CD8-positive, alpha-beta memory T cell (primary cell): ENCODE measurements at places on chromosomes 7 and 10.

GRCh38 chr10:112215342-112215774, 31.8 kb upstream of the GPAM start:
- no peak for DNase-seq

- DNase-seq: no peak
Observed at GRCh38 chr7:6107924-6108323, 76.7 kb downstream of the ANKRD61 start.

GRCh38 chr10:44364566-44364965, 20.3 kb downstream of the CXCL12 start:
- DNase-seq: no peak

DNA sequence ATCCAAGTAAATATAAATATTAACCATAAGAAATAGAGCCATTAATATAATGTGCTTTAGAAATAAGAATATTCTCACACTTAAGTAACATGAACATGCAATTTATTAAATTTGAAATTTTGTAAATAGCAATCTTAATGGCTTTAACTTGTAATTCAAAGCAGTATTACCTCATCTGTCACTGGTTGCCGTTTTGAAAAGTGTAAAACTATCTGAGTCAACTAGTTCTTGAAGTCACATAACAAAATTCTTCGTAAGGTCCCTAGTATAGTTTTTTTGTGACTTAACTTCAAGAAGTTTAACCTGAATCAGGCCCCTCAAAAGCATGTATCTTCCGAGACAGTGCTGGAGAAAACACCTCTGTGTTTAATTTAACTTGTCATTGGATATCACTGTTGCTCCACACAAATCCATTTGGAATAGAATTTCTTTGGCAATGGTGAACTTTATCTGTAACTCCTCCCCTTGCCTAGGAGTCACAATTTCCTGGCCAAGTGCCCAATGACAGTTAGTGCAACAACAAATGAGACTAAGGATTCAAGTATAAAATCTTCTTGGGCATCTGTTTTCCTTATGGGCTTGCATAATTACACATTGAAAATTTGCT, 47.1 kb downstream of the NT5C2 start:
- DNase-seq: no peak

DNA sequence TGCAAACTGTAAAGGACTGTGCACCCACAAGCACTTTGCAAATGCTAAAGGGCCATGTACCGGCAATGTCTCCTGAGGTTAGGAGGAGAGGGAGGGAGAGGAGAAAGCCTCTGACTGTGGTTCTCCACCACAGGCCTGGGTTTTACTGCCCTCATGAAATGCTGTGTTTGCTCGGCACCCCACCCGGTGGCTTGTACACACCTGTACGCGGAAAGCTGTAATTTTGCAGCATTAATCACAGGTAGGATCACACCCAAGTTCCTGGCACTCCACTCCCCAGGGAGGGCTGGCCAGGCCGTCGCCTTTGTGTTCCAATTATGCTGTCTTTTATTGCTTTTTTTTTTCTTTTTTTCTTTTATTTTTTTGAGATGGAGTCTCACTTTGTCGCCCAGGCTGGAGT, 78.5 kb upstream of the MYL10 start:
- DNase-seq: no peak

GRCh38 chr10:75450644-75451640, 19.5 kb downstream of the LRMDA start:
- DNase-seq: no peak

DNA sequence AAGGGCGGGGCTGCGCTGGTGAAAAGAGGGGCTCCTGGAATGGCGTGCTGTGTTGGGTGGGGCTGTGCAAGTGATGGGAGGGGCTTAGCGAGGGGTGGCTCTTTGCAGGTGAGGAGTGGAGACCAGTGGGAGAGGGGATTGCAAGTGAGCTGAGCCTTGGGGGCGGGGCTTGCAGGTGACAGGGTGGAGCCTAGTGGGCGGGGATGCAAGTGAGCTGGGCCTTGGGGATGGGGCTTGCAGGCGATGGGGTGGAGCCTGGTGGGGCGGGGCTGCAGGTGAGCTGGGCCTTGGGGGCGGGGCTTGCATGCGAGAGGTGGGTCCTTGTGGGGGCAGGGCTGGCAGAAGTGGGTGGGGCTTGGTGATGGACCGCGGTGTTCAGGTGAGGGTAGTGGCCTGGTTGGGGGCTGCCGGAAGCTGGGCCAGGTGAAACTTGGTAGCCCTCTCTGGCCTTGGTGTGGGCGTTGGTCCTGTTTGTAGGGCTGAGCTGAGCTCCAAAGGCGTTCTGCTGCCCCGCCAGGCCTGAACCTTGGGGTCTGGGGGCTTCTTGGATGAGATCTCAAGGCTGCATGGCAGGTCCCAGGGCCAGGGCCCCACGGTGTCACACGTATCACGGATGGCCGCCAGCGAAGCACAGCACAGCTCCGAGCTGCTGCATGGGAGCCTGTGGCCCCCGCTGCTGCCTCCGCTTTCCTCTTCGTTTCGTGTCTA, 743 bp upstream of the PITRM1 start:
- no peak for DNase-seq

GRCh38 chr7:20964281-20964918, 177.7 kb upstream of the SP8 start:
- no peak for DNase-seq

DNA sequence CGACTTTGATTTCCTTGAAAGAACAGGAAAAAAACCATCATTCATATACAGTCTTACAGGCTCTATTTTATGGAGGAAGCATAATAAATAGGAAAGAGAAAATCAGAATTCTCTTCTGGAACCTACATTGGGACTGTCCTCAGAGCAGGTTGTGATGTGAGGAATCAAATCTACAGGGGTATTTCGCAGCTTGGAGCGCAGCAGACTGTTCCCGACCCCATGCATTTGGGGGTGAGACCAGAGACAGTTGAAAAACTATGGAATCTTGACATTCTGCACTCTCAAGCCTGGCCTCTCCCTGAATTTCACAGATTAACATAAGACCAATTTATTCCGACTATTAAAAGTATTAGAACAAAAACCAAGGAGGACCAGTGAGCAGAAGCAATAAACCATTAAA, 93.3 kb upstream of the PRSS58 start:
- DNase-seq: no peak

DNA sequence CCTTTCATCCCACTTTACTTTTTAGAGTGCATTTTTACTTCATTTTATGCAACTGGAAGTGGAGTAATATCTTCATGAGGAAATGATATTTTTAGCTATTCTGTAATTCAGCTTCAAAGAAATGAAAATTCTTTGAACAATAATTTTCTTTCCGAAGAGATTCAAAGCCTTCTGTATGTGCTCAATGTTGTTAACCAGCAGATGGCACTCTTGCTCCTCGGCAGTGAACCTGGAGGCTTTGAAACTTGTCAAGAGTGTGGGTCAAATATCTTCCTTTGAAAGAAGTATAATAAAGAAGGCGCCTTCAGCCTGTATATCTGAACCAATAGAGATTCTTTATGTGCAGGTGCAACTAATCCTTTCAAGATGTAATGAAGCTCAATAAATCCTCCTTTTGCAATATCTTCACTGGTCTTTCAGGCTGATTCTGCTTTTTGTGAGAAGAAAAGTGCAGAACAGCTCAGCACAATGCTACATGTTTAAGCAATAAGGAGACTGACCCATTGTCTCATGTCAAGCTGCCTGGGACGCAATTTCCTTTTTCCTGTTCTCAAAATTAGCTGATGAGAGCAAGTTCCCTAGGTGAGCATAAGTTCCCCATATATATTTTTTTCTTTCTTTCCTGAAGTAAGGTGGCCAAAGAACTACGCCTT, 258.4 kb downstream of the SEMA3A start:
- no peak for DNase-seq

- no peak for DNase-seq
Observed at GRCh38 chr10:104809288-104810090, 168.4 kb downstream of the SORCS3 start.

DNA sequence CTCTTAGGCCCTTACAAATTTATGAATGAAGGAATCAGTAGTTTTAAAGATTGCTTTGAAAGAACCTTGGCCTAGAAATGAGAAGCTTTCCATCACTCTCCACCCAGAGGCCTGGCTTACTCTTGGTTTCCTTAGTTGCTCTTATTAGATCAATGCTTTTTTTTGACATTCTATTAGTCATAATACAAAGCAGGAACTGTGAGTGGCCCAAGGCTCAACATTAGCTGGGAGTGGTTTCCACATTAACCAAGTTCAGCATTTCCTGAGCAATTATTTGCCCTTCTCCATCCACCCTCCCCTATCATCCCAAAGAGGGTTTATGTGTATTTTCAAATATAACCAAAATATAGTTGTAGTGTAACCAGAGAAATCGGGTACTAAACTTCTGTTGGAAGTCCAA, 103.4 kb upstream of the FAM204A start:
- no peak for DNase-seq

- DNase-seq: no peak
Observed at GRCh38 chr7:139396323-139396951, 36.7 kb downstream of the LUC7L2 start.

GRCh38 chr7:157587805-157588560, 251.2 kb downstream of the DNAJB6 start:
- no peak for DNase-seq

GRCh38 chr10:69736886-69737641, 64.6 kb upstream of the COL13A1 start:
- DNase-seq: no peak

DNA sequence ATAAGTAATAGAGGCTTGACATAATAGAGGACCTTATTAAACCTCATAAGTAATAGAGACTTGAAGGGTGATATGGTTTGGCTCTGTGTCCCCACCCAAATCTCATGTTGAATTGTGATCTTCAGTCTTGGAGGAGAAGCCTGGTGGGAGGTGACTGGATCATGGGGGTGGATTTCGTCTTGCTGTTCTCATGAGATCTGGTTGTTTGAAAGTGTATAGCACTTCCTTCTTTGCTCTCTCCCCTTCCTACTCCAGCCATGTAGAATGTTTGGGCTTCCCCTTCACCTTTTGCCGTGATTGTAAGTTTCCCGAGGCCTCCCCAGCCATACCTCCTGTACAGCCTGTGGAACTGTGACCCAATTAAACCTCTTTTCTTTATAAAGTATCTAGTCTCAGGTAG, 8.6 kb downstream of the KIFBP start:
- DNase-seq: no peak

GRCh38 chr7:36312064-36312914, 77.4 kb upstream of the ANLN start:
- DNase-seq: peak; percentile 64

DNA sequence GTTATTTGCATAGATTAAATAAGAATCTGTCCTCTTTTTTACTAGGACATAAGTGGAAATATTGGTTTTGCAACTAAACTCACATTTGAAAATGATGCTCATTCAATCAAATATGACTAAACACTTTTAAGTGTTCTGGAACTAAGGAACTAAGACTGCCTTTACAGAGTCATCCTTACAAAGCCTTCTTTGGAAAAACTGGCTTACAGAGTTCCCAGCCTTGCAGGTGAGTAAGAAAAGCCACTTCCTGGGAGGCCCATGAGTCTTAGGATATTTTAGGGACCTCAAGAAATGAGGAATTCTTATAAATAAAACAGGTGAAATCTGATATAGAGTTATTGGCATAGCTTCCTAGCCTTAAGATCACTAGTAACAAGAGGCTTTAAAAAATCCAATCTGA, 135.5 kb downstream of the ALOX5 start:
- no peak for DNase-seq

DNA sequence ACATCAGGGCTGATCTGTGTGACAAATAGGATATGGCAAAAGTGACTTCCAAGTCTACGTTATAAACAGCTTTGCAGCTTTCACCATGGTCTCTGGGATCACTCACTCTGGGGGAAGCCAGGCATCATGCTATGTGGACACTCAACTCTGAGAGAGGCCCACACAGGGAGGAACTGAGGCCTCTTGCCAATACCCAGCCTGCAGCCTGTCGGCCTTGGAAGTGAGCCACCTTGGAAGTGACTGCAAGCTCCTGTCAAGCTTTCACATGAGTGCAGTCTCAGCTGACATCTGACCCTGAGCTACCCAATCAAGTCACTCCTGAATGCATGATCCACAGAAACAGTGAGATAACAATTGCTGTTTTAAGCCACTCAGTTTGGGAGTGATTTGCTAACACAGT, 56.5 kb downstream of the MMRN2 start:
- no peak for DNase-seq

- DNase-seq: no peak
Observed at GRCh38 chr7:140624392-140625191, 16.0 kb downstream of the DENND2A start.

DNA sequence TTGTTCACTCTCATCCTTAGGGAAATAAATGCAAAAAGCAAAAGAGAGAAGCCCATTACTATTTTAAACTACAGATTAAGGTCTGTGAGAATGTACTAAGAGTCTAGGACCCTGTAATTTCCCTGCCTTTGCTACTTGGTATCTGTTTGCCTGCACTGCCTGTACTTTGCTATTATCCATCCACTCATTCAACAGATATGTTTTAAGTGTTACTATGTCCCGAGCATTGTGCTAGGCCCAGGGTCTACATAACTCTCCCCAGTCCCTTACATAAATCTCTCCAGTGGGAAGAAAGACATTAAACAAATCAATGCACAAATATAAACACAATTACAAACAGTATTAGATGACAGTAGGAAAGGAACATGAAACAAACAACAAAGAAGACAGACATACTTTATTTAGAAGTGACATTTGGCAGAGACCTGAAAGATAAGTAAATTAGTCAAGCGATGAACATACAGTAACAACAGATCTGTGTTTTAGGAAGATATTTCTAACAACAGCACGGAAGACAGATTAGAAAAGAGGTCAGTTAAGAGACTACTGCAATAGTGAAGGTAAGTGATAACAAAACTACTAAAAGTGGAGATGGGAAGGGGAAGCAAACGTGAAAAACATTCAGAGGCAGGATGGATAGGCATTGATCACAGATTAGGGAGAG, 30.0 kb downstream of the ZNF800 start:
- no peak for DNase-seq

GRCh38 chr7:20172736-20173334, 44.3 kb downstream of the MACC1 start:
- DNase-seq: no peak

DNA sequence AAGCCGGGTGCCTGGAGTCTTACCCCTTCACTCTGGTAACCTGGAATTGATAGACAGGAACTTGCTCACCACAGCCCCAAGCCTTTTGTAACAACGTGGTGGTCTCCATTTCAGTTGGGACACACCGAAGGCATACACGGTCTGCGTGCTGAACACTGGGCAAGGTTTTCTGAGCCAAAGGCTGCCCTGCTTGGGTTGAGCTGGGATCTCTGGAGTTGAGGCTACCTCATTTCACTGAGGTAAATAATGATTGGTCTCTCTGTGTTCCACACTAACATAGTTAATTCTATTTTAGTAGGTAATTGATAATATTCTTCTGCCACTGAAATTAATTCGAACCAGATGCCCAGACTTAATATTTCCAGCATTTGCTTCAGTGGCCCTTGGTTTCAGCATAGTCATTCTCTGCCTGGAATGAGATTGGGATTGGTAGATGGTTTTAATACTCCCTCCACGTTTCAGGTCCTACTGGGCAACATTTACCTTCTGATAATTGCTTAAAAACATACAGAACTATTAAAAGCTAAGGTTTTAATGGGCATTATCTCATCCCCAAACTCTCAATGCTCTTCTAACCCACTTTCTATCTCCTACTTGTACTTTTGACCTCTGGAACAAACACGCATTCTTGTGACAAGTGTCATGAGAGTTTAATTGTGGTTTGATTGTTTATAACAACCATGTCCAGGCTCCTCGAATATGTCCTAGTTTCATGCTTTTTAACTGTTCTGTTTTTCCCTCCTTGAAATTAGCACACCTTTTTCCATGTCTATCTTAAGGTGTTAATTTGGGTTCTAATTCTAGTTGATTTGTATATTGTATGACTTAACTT, 202.3 kb upstream of the KLF6 start:
- no peak for DNase-seq

GRCh38 chr7:21851559-21851967, 94.1 kb downstream of the CDCA7L start:
- no peak for DNase-seq
